ENCODE measurements at places on chromosomes 13 and 19.

DNA sequence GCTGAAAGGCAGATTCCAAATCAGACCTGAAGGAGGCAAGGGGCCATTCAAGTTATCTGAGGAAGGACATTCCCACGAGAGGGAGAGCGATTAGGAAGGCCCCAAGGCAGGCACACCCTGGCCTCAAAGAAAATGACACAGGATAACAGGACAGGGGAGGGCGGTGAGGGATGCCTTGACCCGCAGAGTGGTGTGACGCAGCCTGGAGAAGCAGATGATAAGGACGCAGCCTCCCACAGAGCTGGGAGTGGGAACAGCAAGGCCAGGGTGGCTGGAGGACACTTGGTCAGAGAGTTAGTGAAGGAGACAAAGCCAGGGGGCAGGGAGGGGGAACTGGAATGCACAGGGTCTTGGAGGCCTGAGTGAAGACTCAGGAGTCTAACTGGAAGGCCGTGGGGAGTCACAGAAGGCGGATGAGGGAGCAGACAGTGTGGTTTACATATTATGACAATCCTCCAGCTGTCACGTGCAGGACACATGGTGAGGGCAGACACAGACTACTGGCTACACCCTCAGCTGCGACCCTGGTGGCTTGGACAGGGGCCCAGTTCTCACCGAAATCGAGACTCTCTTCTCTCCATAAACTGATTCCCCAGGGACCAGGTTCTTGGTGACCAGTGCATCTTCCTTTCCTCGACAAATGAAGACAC is 5.8 kb upstream of the DYRK1B start:
- DNase-seq = no peak

GRCh38 chr19:17981611-17982010 is 14.7 kb downstream of the KCNN1 start:
- no peak for DNase-seq

DNA sequence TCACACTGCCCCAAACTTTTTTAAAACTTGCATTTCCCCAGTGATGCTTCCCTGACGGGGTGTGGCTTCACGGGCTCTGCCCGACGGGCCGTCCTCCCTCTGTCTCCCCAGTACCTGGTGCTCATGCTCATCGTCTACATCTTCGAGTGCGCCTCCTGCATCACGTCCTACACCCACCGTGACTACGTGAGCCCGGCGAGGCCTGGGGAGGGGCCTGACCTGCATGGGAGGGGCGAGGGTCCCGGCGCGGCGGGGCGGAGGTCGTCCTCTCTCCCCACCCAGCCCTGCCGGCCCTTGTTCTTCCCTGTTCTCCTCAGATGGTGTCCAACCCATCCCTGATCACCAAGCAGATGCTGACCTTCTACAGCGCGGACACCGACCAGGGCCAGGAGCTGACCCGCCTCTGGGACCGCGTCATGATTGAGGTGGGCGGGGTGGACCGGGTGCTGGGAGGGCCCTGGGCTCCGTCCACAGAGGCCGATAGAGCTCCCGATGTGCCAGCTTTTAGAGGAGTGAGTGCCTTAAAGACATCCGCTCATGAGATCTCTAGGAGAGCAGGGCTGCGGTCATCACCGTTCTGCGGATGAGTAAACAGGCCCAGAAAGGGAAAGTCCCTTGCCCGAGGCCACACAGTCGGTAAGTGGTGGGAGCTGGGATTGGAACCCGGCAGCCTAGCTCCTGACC is 6.9 kb downstream of the UPK1A start:
- DNase-seq = no peak

GRCh38 chr19:50205681-50206138 is 2.3 kb downstream of the MYH14 start:
- peak; percentile 97 for DNase-seq

Measured in HT-29 (cell line).